ENCODE measurements at places on chromosomes 5 and 9.

DNA sequence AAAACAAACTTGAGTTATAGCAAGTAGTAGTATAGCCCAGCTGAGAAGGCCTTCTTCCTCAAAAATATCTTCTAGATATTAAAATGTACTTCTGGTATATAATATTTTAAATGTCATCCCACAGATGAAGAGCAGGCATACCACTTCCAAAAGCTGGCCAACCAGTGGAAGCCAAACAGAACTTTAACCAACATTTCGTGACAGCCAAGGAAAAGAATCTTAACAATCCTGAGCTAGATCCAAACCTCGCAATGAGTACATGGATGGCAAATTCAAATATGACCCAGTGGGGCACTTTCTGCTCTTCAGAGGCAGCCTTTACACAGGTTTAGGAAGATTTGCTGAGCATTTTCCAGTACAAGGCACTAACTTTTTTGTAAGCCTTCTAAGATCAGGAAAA, 91.8 kb upstream of the ACO1 start:
- no peak for DNase-seq

- no peak for DNase-seq
These were observed 621.1 kb upstream of the MEF2C start for GRCh38 chr5:89504051-89504450.

- no peak for DNase-seq
These were observed 116.6 kb upstream of the DPYSL3 start for GRCh38 chr5:147626464-147626863.

DNA sequence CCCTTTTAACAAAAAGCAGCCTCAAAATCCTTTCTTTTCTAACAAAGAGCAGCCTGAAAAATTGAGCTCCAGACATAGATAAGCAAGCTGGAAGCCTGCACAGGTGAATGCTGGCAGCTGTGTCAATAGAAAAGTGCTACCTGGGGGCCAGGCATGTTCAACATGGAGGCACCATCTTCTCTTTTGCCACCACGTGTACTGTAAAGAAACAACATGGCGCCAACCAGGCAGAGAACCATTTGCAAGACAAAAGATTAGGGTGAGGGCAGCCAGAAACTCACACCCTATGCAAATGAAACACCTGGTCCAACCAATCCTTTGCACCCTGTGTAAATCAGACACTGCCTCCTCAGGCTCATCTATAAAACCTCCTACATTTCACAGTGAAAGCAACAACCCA, 96.0 kb downstream of the ACTL7B start:
- no peak for DNase-seq

GRCh38 chr5:107652839-107653607, 17.7 kb downstream of the EFNA5 start:
- DNase-seq: no peak

- DNase-seq: no peak
These were observed 180.6 kb downstream of the HSPA4 start for GRCh38 chr5:133232435-133232834.

DNA sequence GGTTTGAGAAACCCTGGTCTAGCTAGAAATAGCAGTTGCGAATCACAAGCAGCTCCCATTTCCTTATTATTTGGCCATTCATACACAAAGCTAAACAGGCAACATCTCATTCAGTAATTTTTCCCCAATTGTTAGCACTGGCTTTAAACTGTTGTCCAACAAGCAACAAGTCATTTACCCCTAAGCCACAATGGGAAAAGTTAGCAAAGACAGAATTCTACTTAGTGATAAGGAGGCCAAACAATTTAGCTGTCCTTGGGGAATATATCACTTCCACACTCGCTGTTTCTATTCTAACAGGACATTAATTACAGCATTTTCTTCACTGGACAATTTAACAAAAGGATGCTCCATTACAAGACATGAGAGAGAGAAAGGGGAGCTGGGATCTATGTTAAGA, 2.8 kb downstream of the MYO10 start:
- DNase-seq: no peak
